ENCODE measurements at places on chromosomes 7 and 10.

DNA sequence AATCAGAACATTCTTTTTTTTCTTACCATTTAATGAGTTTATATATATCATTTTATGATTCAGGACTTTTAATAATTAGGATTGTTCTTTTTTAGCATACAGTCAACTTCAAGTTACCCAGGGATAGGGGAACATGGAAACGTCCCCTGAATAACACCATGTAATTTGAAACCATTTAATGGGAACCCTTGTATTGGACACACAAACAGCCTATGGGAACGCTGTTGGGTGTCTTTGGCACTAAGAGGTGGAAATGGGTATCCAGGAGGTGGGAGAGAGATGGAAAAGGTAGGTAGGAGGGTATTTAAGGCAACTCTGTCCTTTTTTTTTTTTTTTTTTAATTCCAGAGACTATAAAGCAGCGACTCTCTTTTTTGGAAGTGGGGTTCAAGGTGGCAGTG lies 2.6 kb downstream of the LUC7L2 start:
- DNase-seq, result no peak

DNA sequence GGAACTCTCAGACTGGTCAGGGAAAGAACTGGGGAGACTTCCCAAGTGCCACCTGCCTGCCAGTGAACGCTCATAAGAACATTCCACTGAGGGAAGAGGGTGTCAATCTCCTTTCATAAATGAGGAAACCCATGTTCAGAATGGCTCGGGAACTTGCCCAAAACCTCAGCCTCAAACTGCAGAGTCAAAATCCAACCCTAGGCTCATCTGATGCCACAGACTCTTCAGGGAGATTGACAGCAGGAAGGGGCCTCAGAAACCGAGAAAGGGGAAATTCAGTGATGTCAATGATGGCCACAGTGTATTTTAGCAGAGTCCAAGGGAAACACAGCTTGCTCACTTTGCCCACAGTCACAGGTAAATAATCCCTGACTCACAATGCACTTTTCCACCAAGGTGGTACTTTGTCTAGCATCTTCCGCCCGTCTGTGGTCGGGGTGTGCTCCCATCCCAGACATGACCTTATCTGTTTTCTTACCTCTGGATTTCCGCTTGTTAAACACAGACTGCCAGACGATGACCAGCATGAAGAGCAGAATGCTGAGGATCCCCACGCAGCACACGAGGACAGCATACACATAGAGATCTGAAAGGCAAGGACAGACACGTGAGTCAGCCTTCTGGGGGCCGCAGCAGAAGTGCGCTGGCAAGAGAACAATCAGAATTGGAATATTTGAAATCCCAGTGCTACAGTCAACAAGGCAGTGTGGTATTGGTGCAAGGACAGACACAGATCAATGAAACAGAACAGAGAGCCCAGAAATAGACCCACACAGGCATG lies 38.4 kb downstream of the VSTM4 start:
- DNase-seq, result no peak

DNA sequence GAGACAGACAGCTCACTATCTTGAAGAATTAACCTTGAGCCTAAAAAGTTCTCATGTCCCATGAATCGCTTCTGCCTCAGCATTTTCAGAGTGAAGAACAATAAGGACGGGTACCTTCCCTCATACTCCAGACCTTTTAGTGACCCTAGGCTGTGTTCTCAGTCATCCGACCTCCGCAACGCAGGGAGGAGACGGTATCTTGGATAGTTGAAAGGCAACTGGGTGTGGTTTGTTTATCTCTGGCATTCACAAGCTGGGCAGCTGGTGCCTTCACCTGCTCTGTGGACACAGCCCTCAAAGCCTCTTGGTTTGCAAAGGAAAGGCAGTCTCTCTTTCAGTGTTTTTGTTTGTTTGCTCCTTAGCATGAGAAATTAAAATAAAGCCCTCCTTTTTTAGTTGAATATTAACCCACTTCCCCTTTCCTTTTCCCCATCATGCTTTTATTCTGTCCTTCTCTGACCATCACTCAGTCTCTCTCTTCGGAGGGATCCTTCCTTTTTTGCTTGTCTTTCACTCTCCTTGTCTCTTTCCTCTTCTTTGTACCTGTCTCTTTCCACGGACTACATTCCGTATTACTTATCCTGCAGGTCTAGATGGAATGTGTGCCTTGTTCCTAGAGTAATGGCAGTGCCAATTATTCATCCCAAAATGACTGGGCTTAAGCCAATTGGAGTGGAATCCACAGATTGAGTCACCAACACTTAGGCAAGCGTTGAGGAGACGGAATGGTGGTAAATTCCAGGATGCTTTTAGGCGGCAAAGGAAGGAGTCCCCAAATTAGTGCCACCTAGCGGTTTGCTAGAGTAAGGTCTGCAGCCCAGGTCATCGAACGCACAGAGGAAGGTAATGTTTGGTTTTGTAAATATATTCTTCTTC lies 45.8 kb downstream of the PRR15 start:
- no peak for DNase-seq

DNA sequence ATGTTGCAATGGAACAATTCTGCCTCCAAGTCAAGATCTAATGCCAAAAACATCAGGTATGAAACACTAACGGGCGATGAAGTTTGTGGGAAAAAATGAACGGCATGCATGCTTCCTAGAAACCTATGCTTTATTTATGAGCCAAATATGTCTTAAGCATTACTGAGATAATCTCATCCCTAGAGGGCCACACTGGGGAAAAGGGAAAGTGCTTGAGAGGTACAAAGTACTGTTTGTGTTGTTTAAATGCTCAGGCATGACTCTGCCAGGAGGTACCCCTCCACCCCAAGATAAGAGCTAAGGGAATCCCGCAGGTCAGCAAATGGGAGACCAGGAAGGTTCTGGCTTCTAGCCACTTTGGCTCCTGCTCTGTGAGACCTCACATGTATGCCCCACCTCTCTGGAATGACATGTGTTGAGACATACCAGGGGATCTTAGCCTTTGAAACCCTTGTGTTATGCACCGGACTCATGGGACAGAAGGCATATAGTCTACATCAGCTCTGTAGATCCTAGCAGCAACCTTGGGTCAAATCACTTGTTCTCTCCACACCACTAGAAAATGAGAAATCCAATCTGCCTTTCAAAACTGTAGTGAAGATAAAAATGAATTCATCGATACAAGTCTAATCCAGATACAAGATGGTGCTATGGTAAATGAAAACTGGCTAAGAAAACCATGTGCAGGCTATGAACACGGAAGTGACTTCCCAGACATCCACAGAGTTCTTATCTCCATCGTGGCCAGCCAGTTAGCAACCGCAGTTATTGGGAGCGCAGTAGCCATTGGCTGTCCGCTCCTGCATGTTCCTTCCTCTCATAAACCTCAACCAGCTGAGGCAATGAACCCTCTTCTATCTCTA lies 61.0 kb downstream of the CREB3L2 start:
- DNase-seq, result no peak

DNA sequence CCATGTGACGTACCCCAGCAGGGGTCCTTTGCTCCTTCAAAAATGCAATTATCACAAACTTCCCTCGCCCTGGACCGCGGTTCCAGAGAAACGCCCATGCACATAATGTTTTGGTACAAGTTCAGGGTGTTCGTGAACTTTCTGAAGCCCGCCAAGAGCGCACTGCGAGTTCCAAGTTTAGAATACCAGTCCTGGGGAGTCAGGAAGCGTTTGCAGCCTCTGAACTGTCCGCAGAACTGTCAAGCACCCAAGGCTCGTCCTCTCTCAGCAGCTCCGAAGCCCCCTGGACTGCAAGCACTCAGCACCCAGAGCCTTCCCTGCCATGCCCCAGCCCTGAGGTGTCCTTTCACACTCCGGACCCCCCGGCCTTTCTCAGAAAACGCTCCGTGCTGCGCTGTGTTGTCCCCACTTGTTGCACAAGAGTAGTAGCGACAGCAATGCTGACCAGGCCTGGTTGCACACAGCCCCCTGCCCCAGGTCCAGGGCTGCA lies 30.3 kb downstream of the CALML3 start:
- DNase-seq, result no peak

GRCh38 chr10:73914036-73914435 lies 3.1 kb downstream of the PLAU start:
- no peak for DNase-seq
